Glutamatergic neuron (in vitro differentiated cells): ENCODE measurements at places on chromosomes 7 and 10.

- DNase-seq: no peak
These were observed 23.4 kb downstream of the ADRA2A start for GRCh38 chr10:111100198-111100597.

GRCh38 chr10:132494866-132495630, 42.5 kb upstream of the INPP5A start:
- DNase-seq: no peak

DNA sequence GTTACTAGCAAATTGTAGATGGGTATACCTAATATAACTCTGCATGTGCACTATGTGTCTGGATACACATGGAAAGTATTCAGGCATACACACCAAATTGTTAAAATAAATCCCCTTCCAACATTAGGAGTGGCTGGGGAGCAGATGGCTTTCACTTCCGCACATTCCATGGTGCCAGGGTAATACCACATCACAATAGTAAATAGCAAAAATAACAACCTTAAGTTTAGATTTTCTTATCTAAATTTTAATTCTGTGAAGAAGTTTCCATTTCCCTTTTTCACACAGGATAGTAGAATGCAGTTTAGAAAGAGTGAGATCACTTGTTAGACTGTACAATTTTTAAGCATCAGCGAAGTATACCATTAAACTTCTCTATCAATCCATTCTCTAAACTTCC, 5.8 kb upstream of the ALOX5 start:
- DNase-seq: no peak

DNA sequence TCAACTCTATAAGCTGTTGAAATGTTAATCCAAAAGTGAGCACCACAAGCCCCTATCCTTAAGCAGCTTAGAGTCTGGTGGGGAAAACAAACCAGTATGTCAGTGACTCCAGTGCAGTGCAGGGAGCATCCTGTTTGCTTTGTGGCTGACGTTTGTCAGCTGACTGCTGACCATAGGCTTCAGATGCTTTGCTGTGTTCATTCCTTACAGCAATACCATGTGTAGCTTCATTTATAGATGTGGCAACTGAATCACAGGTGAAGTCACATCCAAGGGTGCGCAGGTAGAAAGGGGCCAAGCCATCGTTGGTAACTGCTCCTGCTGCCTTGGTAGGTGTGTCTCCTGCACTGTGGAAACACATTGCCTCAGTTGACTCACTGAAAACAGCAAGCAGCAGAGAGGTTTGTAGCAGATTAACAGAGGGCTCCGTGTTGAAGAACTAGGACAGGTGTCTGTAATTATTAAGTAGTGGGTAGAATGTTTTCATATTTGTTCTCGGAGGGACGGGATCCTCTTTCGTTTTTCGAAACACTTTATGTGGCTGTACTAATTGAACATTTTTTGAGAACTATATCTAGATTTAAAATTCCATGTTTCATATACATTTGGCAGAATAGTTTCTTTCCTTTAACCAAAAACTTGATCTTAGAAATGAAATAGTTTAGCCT, 2.0 kb downstream of the INSIG1 start:
- DNase-seq: no peak

- DNase-seq: no peak
These were observed 38.2 kb downstream of the RPS24 start for GRCh38 chr10:78071857-78072179.
